Ascending aorta (tissue), 2 donors: ENCODE measurements at places on chromosomes 4 and X.
A peak's percentile ranks its signal among the peaks of the same experiment; 100 is the strongest.

- no peak for DNase-seq
Measured at GRCh38 chrX:136199365-136199764, 51.8 kb downstream of the MAP7D3 start.

DNA sequence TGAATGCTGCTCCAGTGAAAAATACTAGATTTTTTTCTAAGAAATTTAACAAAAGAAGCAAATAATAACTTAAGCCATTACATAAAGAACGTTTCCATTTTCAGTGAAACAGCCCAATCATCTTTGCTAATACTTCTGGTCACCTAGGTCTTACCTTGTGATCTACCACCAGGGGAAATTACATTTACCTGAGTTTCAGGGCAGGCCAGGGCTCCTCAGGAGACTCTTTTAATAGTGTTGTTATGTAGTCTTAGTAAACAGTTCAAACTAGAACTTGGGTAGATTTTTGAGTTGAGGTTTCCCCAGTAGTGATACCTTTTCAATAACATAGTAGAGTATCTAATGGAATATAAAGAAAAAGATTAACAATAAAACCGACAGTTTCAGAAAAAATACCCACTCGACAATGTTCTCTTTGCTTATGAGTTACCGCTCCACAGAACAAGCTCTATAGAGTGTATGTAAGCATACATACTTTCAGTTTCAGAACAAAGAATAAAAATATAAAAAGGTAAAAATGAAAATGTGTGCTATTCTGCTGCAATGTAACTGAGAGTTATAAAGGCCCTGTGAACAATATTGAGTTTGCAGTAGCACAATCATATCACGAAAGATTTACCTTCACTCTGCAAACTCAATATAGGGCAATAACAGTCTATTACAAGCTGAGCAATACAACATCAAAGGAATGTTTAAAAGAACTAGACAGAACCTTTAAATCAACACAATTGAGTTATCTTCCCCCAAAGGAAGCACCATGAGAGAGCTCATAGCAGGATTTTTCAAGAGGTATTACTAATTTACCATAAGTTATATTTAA lies 165.8 kb downstream of the ATOH1 start:
- no peak for DNase-seq

GRCh38 chr4:36010397-36010929 lies 233.9 kb downstream of the ARAP2 start:
- DNase-seq: no peak

- no peak for DNase-seq
Measured at GRCh38 chr4:101993002-101993841, 202.7 kb downstream of the BANK1 start.

DNA sequence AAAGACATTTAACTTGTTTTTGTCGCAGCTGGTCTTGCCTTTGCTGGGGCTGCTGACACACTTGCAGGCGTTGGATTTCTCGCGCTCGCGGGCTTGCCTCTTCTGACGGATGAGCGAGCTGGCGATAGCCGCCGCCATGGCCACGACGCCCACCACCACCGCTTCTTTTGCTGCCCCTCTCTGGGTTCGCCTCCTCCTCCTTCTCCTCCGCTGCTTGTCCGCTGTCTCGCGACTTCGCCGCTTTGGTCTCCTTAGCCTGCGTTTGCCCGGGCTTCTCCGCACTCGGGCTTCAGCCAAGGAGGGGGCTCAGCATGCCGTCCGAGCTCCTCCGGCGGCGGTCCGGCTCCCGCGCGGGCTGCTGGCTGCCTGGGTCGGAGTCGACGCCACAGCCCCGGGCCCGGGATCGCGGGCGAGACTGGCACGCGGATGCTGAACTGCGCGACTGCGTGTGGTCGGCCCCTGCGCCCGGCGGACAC lies 613 bp downstream of the FGF13 start:
- no peak for DNase-seq

- DNase-seq: no peak
Measured at GRCh38 chr4:105162123-105162796, 15.6 kb downstream of the TET2 start.

DNA sequence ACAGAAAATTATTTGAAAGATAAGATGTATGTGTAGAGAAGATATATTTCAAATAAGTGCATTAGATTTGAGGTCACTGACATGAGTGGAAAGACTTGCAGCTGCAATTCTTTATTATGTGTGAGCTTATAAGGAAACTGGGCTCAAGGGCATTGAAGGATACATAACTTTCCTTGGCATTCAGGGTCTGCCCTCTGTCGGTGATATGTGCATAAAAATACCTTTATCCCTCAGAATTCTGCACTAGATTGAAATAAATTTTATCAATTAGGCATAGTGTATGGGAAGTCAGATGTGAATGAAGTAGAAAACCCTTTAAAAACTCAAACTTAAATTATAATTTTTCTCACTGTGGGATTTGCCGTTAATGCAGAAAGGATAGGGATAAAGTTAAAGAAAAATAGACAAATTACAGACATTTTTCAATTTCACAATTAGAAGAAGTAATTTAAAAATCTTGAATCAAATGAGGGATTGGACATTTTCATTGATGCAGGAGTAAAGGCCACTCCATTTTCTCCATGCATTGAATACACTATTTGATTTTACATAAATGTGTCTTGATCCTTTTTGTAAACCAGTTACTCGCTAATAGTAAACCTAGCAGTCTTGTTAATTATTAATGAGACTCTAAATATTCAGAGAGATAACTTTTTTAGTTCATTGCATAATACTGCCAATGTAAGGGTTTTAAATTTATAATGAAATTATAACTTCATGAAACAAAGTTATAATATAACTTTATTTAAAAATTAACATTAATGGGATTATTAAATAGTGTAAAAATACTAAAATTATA lies 21.0 kb upstream of the ETNPPL start:
- no peak for DNase-seq

- no peak for DNase-seq
Measured at GRCh38 chr4:73051625-73052024, 17.9 kb downstream of the COX18 start.

GRCh38 chr4:57184378-57185029 lies 74.3 kb upstream of the IGFBP7 start:
- DNase-seq: no peak

DNA sequence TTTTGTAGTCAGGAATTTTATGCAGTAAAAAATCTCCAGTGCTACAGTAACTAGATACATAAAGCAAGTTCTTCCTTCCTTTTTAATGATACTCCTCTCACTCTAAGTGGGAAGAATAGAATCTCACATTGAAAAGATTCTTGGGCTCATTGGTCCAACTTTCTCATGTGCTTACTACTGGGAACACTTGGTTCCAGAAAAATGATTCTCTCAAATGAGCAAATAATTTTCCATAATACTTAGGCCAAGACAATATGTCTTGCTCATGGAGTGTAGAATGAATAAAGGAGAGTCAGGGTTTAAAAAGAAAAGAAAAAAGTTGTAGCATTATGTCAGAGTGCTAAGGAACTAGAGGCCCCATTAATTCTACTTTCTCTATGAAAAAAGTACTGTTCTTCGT lies 197.8 kb downstream of the RASL11B start:
- no peak for DNase-seq

DNA sequence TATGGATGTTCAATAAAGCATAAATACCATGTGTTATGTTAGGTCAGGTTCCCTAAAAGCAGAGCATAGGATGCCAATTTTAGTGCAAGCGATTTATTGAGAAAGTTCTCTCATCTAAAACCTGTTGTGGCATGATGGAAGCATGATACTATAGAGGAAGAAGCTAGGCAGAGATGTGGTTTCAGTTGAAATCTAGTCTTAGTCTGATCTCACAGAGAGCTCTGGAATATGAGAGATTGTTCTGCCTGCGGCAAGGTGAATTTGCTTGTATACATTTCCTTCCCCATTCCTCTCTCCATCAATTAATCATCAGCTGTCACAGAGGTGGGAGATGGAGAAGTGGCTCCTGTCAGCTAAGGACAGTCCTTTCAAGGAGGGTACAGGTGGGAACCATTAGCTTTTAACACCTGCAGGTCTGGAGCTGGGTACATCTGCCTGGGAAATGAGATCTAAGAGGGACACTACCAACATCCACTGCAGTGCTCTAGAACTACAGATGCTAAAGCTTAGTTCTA lies 252.4 kb downstream of the CFAP299 start:
- DNase-seq: no peak

GRCh38 chrX:107304141-107304540 lies 97.7 kb downstream of the DNAAF6 start:
- no peak for DNase-seq

GRCh38 chrX:20252381-20253231 lies 14.1 kb downstream of the RPS6KA3 start:
- DNase-seq: peak; percentile 65

- no peak for DNase-seq
Measured at GRCh38 chr4:20276848-20277247, 25.1 kb downstream of the SLIT2 start.

DNA sequence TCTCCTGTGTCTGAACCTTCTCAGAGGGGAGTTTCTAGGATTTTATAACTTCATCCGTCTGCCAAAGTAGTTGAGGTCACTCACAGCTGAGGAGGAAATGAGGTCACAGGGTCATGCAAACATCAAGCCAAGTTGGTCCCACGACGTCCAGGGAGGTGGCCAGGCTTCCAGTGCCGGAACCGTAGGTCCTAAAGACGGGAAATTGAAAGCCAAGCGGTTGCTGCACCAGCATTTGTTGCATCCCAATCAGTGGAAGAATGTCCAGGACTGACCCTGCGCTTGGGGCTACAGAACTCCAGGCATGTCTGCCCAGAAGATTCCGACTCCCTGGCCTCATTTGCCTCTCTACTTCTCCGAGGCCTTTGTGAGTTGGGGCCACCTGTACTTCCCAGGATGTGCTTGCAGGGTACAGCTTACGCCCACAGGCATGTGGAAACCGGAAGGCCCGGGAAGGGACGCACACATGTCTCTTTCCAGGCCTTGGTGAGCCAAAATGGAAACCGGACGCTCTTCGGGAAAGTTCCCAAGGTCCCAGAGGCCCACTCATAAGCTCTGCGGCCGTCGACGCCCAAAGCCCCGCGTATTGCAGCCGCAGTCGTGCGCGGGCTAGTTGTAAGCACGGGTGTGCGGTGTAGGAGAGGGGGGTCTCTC lies 9.3 kb downstream of the PRDM8 start:
- DNase-seq: no peak

GRCh38 chr4:23978002-23978401 lies 88.2 kb upstream of the PPARGC1A start:
- DNase-seq: no peak

DNA sequence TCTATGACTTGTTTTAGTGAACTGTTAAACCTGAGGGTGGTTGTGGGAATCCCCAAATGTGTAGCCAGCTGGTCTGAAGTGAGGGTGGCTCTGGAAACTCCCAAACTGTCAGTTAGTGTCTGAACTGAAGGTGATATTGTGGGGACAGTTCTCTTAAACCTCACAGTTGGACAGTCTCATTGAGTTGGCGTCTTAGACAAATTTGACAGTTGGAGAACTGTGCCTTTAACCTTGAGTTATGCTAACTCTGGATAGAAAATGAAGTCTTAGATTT lies 20.7 kb upstream of the CTSO start:
- no peak for DNase-seq

DNA sequence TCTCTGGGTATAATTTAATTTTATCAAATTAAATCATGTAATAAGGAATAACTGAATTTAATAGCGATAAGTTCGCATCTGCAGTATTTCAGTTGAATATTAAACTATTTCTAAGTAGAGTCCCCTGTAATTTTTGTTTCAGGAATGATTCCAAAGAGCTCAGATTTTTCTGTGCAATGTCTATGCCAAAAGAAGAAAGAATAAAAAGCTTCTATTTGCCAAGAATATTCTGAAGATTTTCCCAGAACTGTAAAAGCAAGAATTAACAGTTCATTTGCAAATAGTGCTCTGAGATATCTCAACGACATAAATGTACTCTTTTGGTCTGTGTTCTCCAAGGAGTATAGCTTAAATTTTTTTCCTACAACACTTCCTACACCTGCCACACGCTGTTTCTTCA lies 1242.8 kb upstream of the DIAPH2 start:
- DNase-seq: no peak
